NCI-H2171 treated with DMSO at 0.1 percent for 48 hours (cell line): ENCODE measurements at places on chromosomes 6 and 20.

GRCh38 chr6:152170702-152171667, 363.5 kb downstream of the ESR1 start:
- no peak for DNase-seq

GRCh38 chr6:34319471-34319885, 70.7 kb upstream of the SMIM29 start:
- no peak for DNase-seq

GRCh38 chr6:41656002-41656691, 17.9 kb downstream of the MDFI start:
- no peak for DNase-seq

DNA sequence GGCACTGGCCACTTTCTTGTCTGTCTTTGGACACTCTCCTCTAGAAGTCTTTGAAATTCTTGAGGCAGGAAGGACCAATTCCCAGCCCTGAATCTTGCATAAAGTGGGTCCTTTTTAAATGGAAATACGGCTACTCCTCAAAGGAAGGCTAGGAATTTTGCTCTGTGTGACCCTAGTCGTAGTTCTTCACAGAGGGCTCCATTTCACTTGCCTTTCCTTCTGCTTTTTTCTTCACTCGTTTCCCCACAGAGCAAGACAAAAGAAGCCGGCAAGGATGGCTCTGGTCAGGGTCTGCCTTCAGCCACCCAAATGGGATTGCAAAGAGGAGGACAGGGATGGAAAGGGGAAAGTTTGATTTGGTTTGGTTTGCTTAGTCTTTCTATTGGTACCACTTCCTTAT, 25.8 kb downstream of the HLA-E start:
- DNase-seq = no peak

- no peak for DNase-seq
Measured at GRCh38 chr6:48614326-48614725, 503.3 kb upstream of the PTCHD4 start.
